ENCODE measurements at places on chromosomes 2 and 18.

DNA sequence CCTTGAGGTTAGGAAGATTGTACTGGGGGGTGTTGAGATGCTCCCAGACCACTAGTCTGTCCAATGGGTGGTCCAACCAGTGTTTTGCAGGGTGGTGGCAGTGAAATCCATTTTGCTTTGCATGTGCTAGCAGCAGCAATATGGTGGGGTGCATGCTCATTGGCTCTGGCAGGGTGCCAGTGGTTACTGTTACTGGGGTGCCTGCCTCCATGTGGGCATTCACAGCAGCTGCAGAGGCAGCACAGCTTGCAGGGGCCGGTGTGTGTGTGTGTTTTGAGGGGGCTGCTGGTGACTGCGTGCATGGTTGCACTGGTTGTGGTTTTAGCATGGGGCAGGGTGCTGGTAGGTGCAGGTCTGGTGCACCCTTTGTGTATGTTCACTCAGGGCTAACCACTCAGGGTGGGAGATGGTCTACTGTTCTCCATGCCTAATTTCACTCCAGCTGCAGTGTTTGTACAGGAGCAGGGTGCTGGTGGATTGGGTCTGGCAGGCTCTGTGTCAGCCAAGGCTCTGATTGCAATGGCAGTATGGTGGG is 265.4 kb downstream of the NUP35 start:
- no peak for DNase-seq

DNA sequence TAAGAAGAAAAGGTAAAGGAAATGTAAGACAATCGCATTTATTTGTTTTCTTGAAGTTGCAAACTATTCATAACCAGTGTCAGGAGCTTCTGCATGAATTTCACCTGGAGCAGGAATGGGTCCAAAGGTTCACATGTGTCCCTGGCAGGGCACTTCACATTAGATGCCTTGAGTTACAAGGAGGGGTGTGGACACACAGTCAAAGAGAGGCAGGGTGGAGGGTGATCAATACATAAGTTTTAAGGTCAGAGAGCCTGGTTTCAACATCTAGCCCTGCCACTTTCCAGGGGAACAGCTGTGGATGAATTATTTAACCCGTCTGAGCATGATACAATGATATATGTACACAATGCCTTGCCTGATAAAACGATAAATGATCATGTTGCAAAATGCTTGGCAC is 321.4 kb downstream of the CYP26B1 start:
- DNase-seq = no peak

DNA sequence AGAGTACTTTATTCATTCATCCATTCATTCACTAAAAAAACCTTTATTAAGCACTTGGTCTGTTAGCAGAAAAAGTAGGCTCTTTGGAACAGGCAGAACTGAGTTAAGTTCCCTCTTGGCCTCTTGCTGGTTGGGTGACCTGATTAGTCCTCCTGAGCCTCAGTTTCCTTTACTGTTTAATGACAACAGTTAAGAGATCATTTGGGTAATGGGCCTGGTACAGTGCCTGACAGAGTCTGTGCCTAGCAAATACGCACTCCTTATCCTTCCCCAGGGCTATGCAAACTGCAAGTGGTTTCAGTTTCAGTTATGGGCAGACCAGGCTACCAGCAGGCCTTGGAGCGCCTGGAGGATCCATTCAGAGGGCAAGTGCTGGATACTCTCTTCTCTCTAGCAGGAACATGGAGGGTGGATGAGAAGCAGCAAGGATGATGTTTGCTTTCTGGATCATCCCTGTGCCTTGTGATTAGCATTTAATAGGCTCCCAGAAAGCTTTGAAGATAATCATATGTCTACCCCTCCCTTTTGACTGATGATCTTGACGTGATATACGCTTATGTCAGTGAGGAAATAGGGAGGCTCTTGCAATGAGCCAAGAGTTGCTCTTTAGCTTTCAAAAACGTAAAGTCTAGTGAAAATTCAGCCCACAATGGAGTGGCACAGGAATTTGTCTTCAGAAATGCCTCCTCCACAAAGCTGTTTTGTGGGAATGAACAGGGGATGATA is 12.4 kb upstream of the TAF1B start:
- DNase-seq = no peak

DNA sequence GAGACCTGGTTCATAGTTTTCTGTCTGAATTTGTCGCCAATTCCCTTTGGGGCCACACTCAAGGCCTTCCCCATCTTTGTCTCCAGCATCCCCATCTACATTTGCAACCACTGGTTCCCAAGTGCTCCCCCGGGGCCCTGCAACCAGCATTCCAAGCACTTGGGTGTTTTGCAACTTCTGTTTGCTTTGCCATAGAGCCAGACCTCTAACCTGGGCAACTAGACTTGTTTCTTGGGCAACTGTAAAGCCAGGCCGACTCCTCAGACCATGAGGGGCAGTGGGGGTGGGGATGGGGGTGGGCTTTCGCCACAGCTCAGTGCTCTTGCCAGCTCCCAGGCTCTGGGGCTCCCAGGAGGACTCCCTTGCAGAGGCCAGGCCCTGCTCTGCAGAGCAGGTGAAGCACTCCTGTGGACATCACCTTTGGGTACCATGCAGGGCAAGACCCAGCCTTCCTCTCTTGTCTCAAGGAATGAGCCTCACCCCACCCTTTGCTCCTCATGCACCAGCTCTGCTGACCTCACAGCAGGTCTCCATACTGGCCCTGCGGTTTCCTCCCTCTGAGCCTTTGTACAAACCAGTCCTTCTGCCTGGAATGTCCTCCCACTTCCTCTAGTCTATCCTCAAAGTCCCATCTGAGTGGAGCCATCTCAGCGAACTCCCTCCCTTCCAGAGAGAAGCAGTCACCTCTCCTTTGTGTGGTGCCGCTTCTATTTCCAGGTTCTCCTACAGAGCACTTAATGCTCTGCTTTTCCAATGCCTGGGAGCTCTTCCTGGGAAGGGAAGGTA is 126.7 kb upstream of the MYCN start:
- DNase-seq = peak; percentile 55

- DNase-seq = no peak
Observed at GRCh38 chr2:153403940-153404339, 74.6 kb downstream of the RPRM start.

DNA sequence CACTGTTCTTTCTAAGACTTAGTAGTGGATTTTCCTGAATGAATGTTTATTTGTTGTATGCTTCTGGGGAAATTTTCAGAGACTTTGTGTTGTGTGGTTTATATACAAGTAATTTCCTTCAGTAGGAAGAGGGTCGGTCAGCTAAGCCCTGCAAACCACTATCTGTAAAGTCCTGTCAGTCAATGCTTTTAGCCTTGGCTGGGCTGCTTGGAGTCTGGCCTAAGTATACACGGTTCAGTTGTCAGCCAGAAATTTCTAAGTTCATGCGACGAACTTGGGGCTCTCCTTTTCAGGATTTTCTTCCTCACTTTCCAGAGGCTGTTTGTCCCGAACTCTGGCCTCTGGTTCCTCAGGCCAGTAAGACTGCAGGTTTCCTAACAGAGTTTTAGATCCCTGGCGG is 21.3 kb downstream of the C2orf49 start:
- no peak for DNase-seq

GRCh38 chr2:10770956-10771750 is 41.4 kb downstream of the PDIA6 start:
- DNase-seq = no peak

- DNase-seq = no peak
Observed at GRCh38 chr2:8491296-8492027, 190.4 kb upstream of the ID2 start.
